Activated CD8-positive, alpha-beta T cell treated with anti-CD3 and anti-CD28 coated beads, Interleukin-2, amount 10 ng/mL, durations not matched to agents 7 days and 5 days (primary cell): ENCODE measurements at places on chromosomes 16 and 17. TPM values are rescaled to one million over a fixed set of nuclear protein-coding genes. Genes with fewer than 3 reads are reported as not detected.

The OTOP2 gene
- total RNA-seq = not detected

- no peak for DNase-seq
- no peaks in the 10 kb centered on the region for H3K36me3 ChIP-seq
- H3K27me3 ChIP-seq = no peaks in the 10 kb centered on the region
- peaks cover 3% of the 10 kb centered on the region for H3K4me1 ChIP-seq
Measured at GRCh38 chr16:29307598-29308507, 98.7 kb downstream of the NPIPB11 start.

- peaks cover 25% of the 10 kb centered on the region for H3K4me1 ChIP-seq
- H3K36me3 ChIP-seq = no peaks in the 10 kb centered on the region
Measured at GRCh38 chr16:12544477-12545296, 259.0 kb downstream of the CPPED1 start.

The SRL gene
- not detected for total RNA-seq

DNA sequence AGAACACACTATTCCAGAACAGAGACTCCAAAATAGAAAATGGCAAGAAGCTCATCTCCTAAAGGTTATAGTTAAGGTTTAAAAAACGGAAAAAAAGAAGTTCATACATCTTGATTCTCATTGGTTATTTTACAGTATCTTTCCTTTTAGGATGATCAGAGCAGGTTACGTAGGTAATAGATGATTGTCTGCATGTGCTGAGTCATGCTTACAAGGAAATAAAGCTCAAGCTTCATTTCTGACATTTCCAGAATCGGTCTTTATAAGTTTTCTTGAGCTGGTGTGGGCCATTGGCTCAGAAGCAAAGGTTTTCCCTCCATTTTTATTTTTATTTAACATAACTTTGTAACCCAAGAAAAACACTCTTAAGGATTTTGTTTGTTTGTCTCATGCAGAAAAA lies 1030.3 kb upstream of the CDH8 start:
- no peak overlapping the region for H3K27ac ChIP-seq
- no peaks in the 10 kb centered on the region for H3K36me3 ChIP-seq
- H3K4me1 ChIP-seq = no peaks in the 10 kb centered on the region
- H3K27me3 ChIP-seq = no peaks in the 10 kb centered on the region
- no peak for DNase-seq

The PRM2 gene
- total RNA-seq = not detected

DNA sequence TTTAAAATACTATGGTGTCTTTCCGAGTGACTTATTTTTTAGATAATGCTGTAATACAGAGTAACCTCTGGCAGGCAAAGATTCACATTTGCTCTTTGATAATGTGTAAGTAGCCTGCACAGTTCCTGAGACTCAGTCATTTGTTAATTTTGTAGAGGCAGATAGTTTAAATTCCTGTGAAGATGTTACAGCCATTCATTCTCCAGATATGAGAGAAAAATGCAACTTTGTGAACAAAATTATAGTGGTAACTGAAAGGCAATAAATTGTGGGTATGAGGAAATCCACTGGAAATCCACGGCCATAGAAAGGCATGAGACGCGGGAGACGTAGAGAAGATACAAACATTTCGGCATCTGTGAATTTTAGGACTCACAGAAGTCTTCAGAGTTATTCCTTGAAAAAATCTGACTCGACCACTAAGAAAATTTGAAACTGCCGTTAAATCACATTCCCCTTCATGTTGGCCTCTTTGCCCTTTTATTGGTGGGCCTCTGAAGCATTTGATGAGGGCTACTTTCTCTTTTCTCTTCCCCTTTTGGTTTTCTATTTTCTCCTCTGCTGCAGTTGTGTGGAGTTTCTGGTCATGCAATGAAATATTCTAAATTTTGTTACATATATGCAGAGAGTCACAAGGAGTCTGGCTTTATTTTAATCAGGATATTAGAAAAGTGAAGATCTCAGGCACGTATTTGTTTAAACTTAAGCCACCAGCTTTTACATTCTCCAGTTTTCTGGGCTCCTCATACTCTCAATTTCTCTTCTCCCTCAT lies 18.8 kb downstream of the HS3ST3A1 start:
- H3K36me3 ChIP-seq = no peaks in the 10 kb centered on the region
- no peak overlapping the region for H3K4me3 ChIP-seq
- no peak overlapping the region for H3K27ac ChIP-seq
- H3K27me3 ChIP-seq = peaks cover 2% of the 10 kb centered on the region
- H3K4me1 ChIP-seq = no peaks in the 10 kb centered on the region

DNA sequence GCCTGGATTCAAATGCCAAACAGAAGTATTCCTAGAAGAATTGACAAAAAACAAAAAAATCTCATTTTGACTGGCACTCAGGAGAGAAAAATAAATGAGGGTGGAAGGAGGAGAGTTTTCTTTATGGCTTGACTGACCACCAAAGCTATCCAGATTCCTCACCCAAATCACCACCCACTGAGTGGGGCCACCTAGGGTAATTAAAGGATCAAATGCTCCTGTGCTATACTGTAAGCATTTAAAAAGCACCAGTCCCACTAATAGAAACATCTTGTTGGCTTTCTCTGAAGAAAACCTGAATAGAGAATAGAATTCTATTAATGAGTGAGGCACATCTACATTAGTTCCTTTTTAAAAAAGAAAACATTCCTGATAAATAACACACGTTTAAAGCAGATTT lies 163.3 kb downstream of the ANKFN1 start:
- no peak overlapping the region for H3K4me3 ChIP-seq
- H3K4me1 ChIP-seq = peaks cover 2% of the 10 kb centered on the region
- no peak overlapping the region for H3K27ac ChIP-seq
- DNase-seq = no peak
- no peaks in the 10 kb centered on the region for H3K36me3 ChIP-seq

- DNase-seq = no peak
- peaks cover 12% of the 10 kb centered on the region for H3K4me1 ChIP-seq
- no peak overlapping the region for H3K4me3 ChIP-seq
- no peak overlapping the region for H3K27ac ChIP-seq
- no peaks in the 10 kb centered on the region for H3K27me3 ChIP-seq
- H3K36me3 ChIP-seq = no peaks in the 10 kb centered on the region
Measured at GRCh38 chr17:75199886-75200618, 5.4 kb upstream of the NUP85 start.

The CD300LB gene
- total RNA-seq = not detected

The C17orf50 gene
- not detected for total RNA-seq

The PRAC2 gene
- not detected for total RNA-seq
